ENCODE measurements at places on chromosomes 5 and 9.

- DNase-seq = no peak
These were observed 135.4 kb upstream of the MSX2 start for GRCh38 chr5:174589011-174589410.

DNA sequence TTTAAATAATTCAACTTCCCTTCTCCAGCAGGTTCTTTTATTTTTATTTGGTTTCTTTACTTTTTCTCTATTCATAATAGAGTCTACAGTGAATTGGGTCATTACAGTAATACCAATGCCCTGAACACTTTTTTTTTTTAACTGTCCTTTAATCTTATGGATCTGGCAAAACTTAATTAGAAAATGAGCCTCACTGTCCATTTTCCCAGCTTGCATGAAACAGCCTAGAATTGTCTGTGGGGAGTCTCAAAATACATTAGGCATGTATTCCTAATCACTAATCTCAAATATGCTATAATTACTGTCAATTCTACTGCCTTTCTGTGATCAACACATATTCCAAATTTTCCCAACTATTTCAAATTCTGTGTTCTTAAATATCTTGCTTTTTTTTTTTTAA lies 406.8 kb downstream of the ANXA1 start:
- no peak for DNase-seq

DNA sequence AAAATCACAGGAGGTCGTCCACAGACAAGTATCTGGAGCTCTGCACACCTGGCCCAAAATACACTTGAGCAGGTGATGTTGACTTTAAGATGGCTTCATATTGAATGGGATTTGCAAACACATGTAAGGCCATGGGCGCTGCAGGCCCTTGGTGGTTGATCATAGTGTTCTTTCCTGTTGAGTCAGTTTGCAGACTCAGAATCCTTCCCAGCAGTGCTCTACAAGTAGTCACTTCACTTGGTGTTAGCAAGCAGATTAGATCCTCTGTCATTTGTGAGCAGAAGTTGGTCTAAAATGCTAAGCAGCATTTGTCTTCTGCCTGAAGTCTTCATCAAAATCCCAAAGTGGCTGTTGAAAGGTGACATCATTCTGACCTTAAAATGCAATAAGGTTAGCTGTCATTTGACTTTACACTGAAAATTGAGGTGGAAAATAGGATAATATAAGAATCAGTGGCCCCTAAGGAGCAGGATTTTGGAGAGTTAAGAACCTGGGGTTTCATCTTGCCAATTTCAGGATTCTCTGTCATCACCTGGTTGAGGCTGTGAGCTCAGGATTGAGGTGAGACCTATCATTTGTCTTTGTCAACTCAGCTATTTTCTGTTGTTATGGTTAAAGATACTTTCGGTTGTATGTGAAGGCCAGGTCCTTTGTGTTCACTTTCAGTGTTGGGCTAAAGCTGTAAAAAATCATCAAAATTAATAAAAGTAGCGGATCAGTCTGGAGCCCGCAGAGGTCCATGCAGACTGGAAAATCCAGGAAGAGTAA lies 114.5 kb downstream of the LRRC70 start:
- no peak for DNase-seq

DNA sequence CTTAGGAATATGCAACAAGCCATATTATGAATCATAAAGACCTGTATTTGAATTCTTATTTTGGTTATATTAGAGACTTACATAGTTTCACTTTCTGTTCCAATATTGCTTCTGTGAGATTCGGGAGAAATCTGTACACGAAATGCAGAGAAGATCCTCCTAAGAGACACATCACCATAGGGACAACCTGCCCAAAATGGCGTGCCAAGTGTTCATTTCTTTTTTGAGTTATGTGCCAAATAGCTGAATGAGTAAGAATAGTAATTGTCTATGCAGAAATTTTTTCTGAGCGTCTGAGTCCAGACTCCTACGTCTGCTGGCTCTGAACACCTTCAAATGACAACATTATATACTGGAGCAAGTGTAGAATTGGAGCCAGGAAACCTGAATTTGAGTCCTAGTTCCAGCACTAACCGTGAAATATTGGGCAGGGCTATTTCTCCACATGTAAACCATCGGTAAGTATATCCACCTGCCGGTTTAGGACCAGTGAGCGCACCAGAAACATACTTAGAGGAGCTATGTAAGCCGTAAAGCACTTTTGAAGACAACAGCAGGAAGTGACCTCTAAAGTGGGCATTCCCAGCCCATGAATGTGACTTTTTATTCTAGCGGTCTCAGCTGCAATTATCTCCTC lies 163.9 kb upstream of the DMRT1 start:
- DNase-seq = no peak

DNA sequence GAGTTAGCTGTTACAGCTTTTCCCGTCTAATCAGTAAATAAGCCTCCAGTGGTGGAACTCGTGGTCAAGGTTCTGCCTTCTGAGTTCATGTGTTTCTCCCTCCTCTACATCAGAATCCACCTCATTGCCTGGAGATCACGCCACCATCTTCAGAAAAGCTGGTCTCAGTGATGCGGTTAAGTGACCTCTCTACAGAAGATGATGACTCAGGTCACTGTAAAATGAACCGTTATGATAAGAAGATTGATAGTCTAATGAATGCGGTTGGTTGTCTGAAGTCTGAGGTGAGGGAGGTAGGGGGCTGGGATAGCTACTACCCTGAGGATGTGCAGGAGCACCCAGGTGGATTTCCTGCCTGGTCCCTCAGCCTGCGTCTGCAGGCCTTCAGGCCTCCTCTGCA lies 13.3 kb downstream of the ODF2 start:
- no peak for DNase-seq

- no peak for DNase-seq
These were observed 247.7 kb upstream of the ANKRD55 start for GRCh38 chr5:56480705-56481427.

- DNase-seq = no peak
These were observed 11.6 kb downstream of the ARHGEF28 start for GRCh38 chr5:73637565-73637964.

GRCh38 chr5:154618696-154619095 lies 136.5 kb upstream of the LARP1 start:
- DNase-seq = no peak

GRCh38 chr9:115587310-115587709 lies 469.4 kb upstream of the TNC start:
- DNase-seq = no peak

- no peak for DNase-seq
These were observed 235.5 kb downstream of the ARHGEF28 start for GRCh38 chr5:73861313-73861988.

GRCh38 chr9:132994410-132995120 lies 16.1 kb downstream of the GFI1B start:
- DNase-seq = no peak

GRCh38 chr5:159106193-159106568 lies 6.5 kb upstream of the EBF1 start:
- DNase-seq = no peak

DNA sequence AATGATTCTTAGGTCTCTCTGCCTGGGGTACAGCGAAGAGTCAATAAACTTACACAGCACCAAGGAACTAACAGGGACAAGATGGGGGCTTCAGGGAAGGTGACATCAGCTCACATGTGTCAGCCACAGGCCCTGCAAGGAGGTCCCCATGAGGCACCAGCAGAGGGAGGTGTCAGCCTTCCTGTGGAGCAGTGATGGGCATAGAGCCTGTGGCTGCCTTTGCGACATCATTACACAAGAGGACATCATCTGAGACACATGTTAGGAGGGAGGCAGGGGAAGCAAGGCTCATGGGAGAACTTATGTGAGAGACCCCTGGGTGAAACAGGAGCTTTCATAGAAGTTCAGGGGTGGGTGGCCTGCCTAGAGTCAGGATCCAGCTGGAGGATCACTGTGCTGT lies 389.6 kb downstream of the SEMA5A start:
- no peak for DNase-seq

- DNase-seq = no peak
These were observed 285.8 kb upstream of the PCSK5 start for GRCh38 chr9:75604661-75605060.

Data from stimulated activated CD8-positive, alpha-beta memory T cell treated with anti-CD3 and anti-CD28 coated beads, Interleukin-7, amount 100 ng/mL, for 1 hour (primary cell).